ENCODE measurements at places on chromosomes 7 and 10. TPM values are rescaled to one million over a fixed set of nuclear protein-coding genes. Genes with fewer than 3 reads are reported as not detected.

DNA sequence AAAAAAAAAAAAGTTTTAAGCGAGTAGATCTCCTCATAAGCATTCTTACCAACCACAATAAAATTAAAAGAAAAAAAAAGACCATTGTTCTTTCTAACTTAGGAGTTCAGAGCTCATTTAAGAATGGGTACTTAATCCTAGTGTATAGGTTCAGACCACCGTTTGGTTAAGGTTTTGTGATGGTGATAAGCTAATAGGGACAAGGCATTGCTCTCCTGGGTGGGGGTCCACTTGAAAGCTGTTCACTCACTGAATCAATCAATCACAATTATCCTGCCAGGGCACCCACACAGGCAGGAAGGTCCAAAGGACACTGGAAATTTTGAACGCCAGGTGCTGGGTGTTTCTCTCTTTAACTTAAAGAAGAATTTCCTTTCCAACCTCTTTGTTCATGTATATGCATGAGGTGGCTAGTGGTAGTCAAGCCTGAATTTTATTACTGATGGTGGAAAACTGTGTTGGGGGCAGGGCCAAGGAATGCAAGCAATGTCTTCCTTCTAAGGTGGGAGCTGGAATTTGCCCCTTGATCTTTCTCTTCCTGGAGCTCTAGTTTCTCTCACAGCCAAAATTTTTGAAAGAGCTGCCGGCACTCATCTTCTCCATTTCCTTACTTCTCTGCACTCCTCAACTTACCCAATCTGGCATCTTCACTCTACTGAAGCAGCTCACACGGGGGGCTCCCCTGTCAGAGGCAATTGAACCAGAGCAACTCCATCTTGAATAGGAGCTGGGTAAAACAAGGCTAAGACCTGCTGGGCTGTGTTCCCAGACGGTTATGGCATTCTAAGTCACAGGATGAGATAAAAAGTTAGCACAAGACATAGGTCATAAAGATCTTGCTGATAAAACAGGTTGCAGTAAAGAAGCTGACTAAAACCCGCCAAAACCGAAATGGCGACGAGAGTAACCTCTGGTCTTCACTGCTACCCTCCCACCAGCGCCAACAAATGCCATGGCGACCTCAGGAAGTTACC lies 7.5 kb upstream of the FAM131B start:
- no peak for DNase-seq
- no peak overlapping the region for H3K4me3 ChIP-seq
- no peak overlapping the region for H3K27ac ChIP-seq
- no peaks in the 10 kb centered on the region for H3K36me3 ChIP-seq

- no peak overlapping the region for H3K27ac ChIP-seq
- 0 out of 2 replicates have a peak, but pooled peaks cover 4% of the 10 kb centered on the region for H3K36me3 ChIP-seq
- no peaks in the 10 kb centered on the region for H3K27me3 ChIP-seq
These were observed 324.9 kb downstream of the AGMO start for GRCh38 chr7:15236952-15237351.

DNA sequence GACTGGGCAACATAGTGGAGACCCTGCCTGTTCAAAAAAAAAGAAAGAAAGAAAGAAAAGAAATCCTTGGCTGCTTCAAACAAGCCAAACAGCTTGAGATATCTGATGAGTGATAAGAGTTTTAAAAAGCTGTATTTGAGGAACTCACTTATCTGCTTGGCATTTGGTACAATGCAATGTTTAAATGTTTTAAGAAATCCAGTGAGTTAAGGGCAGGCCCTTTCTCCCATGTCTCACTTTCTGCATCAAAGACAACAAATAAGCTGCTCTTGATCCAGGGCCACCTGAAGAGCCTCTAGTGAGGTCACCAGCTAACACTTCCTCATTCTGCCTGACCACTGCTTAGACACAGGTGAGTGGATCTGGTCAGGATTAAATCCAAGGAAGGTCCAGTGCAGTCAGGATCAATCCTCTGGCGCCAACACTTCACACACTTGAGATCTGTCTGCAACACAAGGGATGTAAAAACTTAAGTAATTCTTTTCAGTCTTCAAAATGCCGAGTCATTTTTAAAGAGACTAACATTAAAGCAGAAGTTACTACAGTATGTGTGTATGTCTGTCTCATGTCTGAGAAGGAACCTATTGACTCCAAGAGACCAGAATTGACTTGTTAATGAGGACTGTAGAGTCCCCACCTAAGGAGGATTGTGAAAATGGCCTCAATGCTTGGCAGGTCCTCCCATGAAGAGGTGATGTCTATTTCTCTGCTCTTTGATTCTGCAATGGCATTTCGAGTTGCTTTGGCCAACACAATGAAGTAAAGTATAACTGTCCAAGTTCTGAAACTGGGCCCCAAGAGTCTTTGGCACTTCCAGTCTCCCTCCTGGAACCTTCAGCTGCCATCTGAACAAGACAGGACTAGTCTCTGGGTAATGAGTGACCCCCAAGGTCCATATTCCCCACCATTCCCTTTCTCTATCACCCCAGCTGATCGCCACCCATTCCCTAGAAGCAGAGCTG lies 43.1 kb downstream of the CREB3L2 start:
- H3K4me3 ChIP-seq, result no peak overlapping the region
- peaks cover 37% of the 10 kb centered on the region for H3K36me3 ChIP-seq
- no peak for DNase-seq

The LRRC18 gene
- not detected for total RNA-seq

The RADIL gene
- total RNA-seq, result not detected

All from HFFc6 (cell line).